A549 treated with AZD2906 at 1 μM for 4 hours (cell line): ENCODE measurements at places on chromosomes 11 and 22. TPM values are rescaled to one million over a fixed set of nuclear protein-coding genes. Genes with fewer than 3 reads are reported as not detected.

LSP1 gene
- total RNA-seq: 1.6 to 2.3 TPM (median 1.8 TPM) in 5 replicates

MS4A7 gene
- total RNA-seq: not detected in 5 replicates

GLYATL1 gene
- total RNA-seq: not detected in 5 replicates

ANO1 gene
- 2.6 to 3.7 TPM (median 3.0 TPM) in 5 replicates for total RNA-seq

SSRP1 gene
- 201 to 250 TPM (median 217 TPM) in 5 replicates for total RNA-seq

SERPING1 gene
- total RNA-seq: 0.74 to 1.3 TPM (median 0.90 TPM) in 5 replicates

SELENOO gene
- 12.7 to 20.2 TPM (median 19.4 TPM) in 5 replicates for total RNA-seq

MMP27 gene
- not detected in 5 replicates for total RNA-seq

ARL14EP gene
- total RNA-seq: 12.6 to 14.8 TPM (median 13.8 TPM) in 5 replicates

GPR83 gene
- total RNA-seq: 0.08 to 0.11 TPM (median 0.09 TPM) in 5 replicates

GCAT gene
- 3.5 to 4.2 TPM (median 3.8 TPM) in 5 replicates for total RNA-seq

COX8A gene
- 696 to 1,142 TPM (median 1,073 TPM) in 5 replicates for total RNA-seq

MRGPRF gene
- 0.07 TPM in 3 of 5 replicates, not detected in the others for total RNA-seq

MGAT3 gene
- total RNA-seq: 0.64 to 1.4 TPM (median 0.88 TPM) in 5 replicates

PIWIL4 gene
- 0.15 to 0.30 TPM (median 0.21 TPM) in 5 replicates for total RNA-seq

IL18BP gene
- total RNA-seq: 2.2 to 2.9 TPM (median 2.8 TPM) in 5 replicates

UPK3A gene
- not detected in 5 replicates for total RNA-seq

OR8G5 gene
- total RNA-seq: not detected in 5 replicates

OR10S1 gene
- not detected in 5 replicates for total RNA-seq

CALCB gene
- total RNA-seq: 0.11 to 0.20 TPM (median 0.15 TPM) in 5 replicates

RAD9A gene
- 20.0 to 29.1 TPM (median 28.0 TPM) in 5 replicates for total RNA-seq

FGF19 gene
- total RNA-seq: 0.05 to 0.12 TPM (median 0.06 TPM) in 4 of 5 replicates, not detected in the other

OR5L2 gene
- total RNA-seq: not detected in 5 replicates

ZFPL1 gene
- 35.1 to 37.1 TPM (median 36.6 TPM) in 5 replicates for total RNA-seq

KMT2A gene
- total RNA-seq: 10.1 to 15.4 TPM (median 11.7 TPM) in 5 replicates

TMEM45B gene
- 0.06 to 0.13 TPM (median 0.08 TPM) in 5 replicates for total RNA-seq

DDX6 gene
- total RNA-seq: 19.2 to 31.9 TPM (median 21.3 TPM) in 5 replicates

KDM4E gene
- total RNA-seq: not detected in 5 replicates

LRP4 gene
- 7.1 to 7.9 TPM (median 7.6 TPM) in 5 replicates for total RNA-seq

MAPK12 gene
- total RNA-seq: 18.5 to 29.4 TPM (median 25.3 TPM) in 5 replicates

VWA5A gene
- total RNA-seq: 0.16 to 0.27 TPM (median 0.21 TPM) in 5 replicates

PTPRCAP gene
- 0.23 to 0.34 TPM (median 0.28 TPM) in 5 replicates for total RNA-seq

PNPLA5 gene
- 0.03 to 0.07 TPM (median 0.06 TPM) in 3 of 5 replicates, not detected in the others for total RNA-seq

TUB gene
- 4.6 to 6.7 TPM (median 6.0 TPM) in 5 replicates for total RNA-seq

CDCA5 gene
- total RNA-seq: 67.5 to 78.7 TPM (median 73.1 TPM) in 5 replicates

OR52A1 gene
- total RNA-seq: not detected in 5 replicates

TBX10 gene
- total RNA-seq: not detected in 5 replicates

SYCE3 gene
- 0.22 to 0.37 TPM (median 0.29 TPM) in 3 of 5 replicates, not detected in the others for total RNA-seq

CD3E gene
- not detected in 5 replicates for total RNA-seq
